Amniotic epithelial cell (primary cell): ENCODE measurements at places on chromosomes 2 and 18.
A peak's percentile ranks its signal among the peaks of the same experiment; 100 is the strongest.

GRCh38 chr2:10500601-10501361 lies 52.7 kb upstream of the ODC1 start:
- DNase-seq = no peak

DNA sequence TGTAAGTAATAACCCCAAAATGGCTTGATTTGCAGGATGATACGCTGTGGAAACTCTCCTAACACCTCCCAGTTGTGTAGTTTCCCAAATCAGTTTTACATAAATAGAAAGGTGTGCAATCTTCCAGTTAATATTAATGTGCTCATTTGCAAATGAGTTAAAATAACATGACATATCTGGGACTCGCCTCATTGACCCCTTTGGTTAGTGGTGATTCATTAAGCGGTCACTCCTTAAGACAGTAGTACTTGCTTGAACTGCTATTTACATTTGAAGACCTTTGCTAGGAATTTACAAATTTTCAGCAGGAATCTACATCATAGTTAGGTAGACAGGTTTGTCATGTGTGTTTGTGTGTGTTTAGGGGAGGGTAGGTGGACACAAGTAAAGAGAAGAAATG lies 1367.7 kb upstream of the CELF4 start:
- no peak for DNase-seq

GRCh38 chr2:41160439-41160838 lies 708.5 kb upstream of the SLC8A1 start:
- peak; percentile 24 for DNase-seq

- no peak for DNase-seq
These were observed 151.2 kb upstream of the ALKAL2 start for GRCh38 chr2:439077-439476.

DNA sequence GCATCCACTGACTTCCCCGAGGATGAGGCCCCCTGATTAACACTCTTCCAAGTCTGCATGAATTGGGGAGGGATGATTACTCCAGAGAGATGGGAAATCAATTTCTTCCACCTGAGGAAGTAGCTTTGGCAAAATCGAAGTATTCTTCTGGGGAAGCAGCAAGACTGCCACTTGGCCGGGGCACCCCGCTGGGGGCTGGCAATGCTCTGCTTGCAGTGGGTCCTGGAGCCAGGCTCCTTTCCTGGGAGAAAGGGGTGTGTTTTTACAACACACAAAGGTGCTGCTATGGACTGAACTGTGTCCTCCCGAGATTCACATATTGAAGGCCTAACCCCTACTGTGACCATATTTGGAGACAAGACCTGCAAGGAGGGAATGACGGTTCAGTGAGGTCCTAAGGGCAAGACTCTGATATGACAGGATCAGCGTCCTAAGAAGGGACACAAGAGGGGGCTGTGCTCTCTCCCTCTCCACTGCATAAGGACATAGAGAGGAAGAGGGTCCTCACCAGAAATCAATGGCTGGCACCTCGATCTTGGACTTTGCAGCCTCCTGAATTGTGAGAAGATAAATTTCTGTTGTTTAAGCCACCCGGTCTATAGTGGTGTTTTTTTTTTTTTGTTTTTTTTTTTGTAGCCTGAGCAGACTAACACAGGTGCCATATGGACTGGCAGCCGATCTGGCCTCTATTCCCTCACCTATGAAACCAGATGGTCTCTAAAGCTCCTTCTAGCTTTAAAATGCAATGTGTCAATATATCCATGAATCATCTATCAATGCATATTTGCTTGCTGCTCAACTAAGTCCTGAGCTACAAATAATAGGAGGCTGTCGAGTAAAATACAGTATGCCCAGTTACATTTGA lies 3.6 kb upstream of the SMARCAL1 start:
- no peak for DNase-seq

- DNase-seq = peak; percentile 37
These were observed 19.3 kb upstream of the HPCAL1 start for GRCh38 chr2:10283106-10284062.

GRCh38 chr2:109549016-109549590 lies 64.7 kb downstream of the SEPTIN10 start:
- no peak for DNase-seq

DNA sequence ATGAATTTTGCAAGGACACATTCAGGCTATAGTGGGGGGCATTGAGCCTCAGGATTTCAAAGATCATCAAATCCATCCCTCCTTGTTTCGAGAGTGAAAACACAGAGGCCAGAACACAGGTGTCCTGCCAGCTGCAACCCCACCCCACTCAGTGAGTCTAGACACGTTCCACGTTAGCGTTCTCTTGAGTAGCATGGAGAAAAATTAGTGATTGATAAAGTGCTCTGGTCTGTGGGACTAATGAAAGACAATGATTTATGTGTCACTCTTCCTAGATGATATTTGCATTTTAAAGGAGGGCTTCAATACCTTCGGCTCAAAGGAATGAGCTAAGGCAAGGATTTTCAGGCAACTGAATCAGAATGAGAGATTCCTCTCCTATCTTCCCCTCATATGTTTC lies 43.8 kb downstream of the SLC4A3 start:
- no peak for DNase-seq

- no peak for DNase-seq
These were observed 98.2 kb upstream of the SLC66A3 start for GRCh38 chr2:11057031-11057430.

DNA sequence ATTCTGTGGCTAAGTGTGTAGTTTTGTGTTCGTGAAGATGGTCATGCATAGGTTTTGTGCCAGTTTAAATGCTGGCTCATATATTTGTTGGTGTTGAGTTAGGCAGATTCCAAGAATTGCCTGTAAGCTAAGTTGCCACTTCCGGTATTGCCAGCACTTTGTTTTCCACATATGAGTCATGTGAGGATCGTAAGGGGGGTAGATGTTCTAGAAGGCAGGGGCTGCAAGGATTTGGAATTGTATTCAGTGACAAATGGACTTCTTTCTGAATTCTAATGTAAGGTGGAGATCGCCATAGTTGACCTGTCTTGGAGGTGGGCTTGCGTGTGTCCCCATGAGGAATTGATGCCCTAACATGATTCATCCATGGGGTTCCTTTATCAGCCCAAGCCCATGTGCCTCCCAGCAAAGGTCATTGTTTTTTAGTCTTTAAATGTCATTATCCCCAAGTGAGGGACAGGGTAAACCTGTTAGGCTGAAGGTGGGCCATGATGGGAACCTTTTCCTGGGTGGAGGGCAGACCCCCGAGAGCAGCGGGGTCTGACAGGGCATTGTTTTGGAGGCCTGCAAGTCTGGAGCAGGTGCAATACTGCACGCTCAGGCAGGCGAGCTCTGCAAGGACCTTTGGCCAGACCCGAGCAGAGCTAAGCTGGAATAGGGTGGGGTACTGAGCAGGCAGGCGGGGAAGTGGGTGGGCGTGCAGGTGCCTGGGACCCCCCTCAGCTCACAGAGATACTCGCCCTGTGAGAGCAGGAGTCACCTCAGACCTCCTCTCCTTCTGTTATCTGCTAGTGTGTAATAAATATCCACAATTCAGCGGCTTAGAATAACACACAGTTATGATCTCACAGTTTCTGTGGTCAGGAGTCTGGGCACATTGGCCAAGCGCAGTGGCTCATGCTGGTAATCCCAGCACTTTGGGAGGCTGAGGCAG lies 77.4 kb downstream of the LRRFIP1 start:
- peak; percentile 89 for DNase-seq

- no peak for DNase-seq
These were observed 204.3 kb upstream of the ZC3H15 start for GRCh38 chr2:186281726-186282125.

DNA sequence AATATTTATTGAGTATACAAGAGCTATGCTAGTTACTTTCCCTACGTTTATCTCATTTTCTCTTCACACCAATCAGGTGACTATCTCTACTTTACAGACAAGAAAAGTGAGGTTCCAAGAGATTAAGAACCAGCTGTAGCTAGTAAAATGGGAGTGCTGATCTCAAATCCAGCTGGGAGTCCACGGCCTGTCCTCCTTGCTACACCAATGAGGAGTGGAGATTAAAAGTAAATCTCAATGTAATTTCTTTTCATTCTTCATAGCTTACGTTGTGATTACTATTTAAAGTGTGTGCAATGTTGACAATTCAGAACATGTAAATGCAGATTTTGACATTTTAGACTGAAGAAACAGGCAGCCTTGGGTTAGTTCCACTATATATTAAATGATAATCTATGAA lies 53.9 kb upstream of the NRP2 start:
- no peak for DNase-seq
